ENCODE measurements at places on chromosomes 1 and 21.
A peak's percentile ranks its signal among the peaks of the same experiment; 100 is the strongest.

- DNase-seq, result no peak
Observed at GRCh38 chr1:184757406-184757805, 2.7 kb upstream of the EDEM3 start.

GRCh38 chr1:185062710-185063370, 17.5 kb downstream of the RNF2 start:
- no peak for DNase-seq

GRCh38 chr1:226912587-226913176, 27.4 kb upstream of the COQ8A start:
- DNase-seq, result peak; percentile 15

DNA sequence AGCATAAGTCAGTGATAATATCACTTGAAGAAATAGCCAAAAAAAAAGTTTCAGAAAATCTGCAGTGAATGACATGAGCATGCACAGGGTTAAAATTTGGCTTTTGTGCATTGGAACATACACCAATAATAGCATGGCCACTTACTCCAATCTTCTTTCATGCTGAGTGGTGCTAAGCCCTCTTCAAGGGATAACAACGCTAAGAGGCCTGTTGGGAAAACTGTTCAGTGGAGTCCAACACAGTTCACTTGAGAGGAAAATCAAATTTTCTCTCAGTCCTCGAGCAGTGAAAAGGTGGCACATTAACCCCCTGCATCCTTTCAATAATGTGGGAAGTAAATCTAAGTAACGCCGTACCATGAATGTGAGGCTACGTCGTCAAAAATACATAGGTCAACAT, 264.7 kb downstream of the SPATA17 start:
- DNase-seq, result no peak

DNA sequence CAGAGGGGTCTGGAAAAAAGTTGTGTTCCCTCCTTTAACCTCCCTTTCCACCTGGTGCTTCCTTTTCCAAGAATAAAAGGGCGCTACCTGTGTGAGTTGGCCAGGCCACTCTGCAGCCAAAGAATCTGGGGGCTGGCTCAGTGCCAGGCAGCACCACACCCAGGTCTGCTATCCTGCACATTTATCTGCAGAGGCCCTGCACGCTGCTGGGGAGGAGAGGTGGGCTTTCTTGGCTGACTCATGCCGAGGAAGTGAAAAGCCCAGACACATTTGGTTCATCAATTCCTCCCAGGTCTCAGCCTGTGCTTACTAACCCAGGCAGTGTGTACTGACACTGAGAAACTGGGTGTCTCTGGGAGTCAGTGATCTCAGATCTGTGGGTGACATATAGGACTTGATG, 79.8 kb upstream of the F3 start:
- DNase-seq, result no peak

GRCh38 chr1:207030522-207031009, 2.0 kb downstream of the C1orf116 start:
- DNase-seq, result no peak

- no peak for DNase-seq
Observed at GRCh38 chr1:26278303-26278702, 1.6 kb upstream of the SH3BGRL3 start.

GRCh38 chr1:179969962-179970361, 15.4 kb downstream of the CEP350 start:
- no peak for DNase-seq

GRCh38 chr1:63408331-63408730, 40.9 kb downstream of the ALG6 start:
- no peak for DNase-seq

GRCh38 chr1:25564777-25565574, 21.6 kb downstream of the LDLRAP1 start:
- DNase-seq, result no peak

DNA sequence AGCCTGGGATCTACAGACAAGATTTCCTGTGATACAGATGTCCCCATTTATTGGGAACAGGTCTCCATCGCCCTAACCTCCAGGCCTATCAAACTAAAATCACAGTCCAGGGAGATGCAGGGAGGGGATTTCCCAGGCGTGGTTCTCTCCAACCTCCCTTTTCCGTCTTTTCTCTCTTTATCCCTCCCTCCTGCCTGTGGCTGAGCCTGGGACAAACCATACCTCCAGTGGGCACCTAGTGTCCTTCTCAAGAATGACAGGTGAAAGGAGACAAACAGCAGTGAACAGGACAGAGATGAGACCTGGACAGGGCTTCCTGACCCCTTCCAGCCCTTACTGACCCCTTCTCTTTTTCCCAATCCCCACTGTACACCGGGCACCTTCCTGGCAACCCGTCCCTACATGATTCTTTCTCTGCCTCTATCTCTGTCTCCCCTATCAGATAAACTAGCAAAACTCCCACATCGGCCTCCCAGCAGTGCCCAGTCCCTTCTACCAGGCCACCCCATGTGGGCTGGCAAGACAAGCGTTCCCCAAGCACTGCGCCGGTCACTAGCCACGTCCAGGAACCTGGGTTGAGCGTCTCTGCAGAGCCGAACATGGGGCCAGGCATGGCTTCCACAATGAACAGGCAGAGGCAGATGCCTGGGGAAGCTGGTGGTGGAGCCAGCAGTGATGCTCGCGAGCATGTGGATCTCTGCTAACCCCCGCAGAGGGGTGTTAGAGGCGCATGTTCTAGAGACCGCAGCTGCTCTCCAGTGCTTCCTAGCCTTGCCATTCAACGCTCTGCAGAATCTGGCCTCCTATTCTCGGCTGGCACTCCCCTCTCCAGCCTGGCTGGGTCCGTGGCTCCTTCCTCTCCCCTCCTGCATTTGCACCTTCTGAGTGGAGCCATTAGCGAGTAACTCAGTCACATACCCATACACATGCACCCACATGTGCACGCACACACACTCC, 54.7 kb downstream of the ELK4 start:
- DNase-seq, result no peak

GRCh38 chr1:9633493-9633892, 18.0 kb upstream of the PIK3CD start:
- no peak for DNase-seq

- no peak for DNase-seq
Observed at GRCh38 chr1:21794656-21795055, 11.7 kb upstream of the USP48 start.

DNA sequence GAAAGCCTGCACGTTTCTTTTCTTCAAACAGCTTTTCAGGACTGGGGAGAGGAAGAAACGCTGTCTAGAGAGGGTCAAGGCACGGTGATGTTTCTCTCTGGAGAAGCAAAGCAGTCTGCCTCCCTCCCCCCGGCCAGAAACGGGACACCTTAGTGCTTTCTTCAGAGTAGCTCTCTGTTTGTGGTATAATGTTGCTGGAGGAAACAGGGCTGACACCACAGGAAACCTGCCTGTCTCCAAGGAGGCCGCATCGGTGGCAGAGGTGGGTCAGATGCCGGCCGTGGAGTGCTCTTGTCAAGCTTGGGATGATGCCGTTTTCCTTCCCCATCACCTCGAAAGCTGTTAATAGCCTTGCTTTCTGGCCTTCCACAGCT, 139.4 kb downstream of the DHRS3 start:
- DNase-seq, result no peak

DNA sequence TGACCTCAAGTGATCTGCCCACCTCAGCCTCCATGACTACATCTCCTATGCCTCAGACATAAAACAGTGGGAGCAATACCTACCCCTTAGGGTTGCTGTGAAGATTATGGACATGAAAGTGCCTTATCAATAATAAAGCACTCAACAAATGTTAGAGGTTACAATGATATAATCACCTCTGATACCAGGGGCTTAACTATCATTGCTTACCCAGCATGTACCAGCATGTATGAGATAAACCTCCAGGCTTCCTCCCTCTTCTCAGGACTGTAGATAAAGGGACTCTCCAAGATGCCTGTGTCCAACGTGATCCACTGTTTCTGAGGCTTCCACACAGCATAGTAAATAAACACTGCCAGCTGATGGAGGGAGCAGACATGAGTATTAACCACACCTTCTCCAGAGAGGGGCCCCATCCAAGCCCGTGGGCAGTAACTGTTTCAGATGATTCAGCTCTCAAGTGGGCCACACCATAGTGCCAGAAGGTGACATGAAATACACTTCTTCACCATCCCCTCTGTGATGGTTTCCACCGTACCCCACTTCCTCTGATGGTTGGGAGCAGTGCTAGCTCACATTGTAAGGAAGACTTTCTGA, 26.2 kb downstream of the RHBDL2 start:
- DNase-seq, result no peak

DNA sequence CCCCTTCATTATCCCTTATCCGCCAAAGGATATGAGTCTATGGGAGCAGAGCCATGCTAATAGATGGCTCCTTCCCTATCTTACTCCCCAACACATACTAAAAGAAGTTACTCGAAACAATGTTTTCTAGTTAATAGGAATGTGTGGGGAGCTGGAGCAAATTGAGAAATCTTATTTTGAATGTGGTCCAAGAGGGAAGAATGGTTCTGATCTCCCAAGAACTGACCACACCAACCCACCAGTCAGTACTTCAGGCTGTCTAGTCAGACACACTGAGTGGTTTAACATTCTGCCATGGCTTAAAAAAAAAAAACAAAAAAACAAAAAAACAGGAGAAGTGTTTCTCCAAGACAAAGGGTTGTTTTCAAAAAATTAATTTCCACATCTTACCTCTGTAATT, 31.5 kb upstream of the DNASE2B start:
- no peak for DNase-seq

DNA sequence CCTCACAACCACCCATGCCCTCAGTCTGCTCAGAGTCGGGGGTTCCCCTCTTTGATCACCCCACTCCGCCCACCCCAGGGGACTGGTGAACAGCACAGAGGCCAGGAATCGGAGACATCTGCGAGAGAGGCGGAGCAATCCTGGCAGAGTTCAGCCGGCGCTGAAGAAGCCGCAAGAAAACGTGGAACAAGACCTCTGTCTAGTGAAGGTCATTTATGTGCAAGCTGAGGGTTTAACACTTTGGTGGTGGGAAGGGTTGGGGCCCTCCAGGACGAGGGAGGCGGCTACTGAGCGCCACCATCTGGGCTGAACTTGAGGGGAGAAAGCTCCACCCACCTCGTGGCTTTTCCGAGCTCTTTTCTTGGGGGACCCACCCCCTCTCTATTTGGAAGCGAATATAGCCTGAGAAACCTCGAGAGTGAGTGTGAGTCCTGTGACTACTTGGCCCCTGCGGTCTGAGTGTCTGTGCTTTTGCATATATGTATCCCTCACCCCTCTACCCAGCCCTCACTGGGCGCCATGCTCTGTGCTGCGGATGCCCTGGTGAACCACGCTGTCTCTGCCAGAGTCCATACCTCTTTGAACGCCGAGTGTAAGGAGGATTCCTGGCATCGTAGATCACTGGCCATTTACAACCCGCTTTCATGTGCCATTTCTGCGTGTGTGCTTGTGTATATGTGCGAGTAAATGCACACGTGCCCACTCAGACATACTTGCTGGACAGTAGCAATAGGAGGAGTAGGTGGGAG, 1.2 kb upstream of the EPHA10 start:
- peak; percentile 7 for DNase-seq

- DNase-seq, result no peak
Observed at GRCh38 chr1:225879521-225880221, 2.5 kb downstream of the TMEM63A start.

- no peak for DNase-seq
Observed at GRCh38 chr1:205407970-205408369, 13.9 kb downstream of the LEMD1 start.

DNA sequence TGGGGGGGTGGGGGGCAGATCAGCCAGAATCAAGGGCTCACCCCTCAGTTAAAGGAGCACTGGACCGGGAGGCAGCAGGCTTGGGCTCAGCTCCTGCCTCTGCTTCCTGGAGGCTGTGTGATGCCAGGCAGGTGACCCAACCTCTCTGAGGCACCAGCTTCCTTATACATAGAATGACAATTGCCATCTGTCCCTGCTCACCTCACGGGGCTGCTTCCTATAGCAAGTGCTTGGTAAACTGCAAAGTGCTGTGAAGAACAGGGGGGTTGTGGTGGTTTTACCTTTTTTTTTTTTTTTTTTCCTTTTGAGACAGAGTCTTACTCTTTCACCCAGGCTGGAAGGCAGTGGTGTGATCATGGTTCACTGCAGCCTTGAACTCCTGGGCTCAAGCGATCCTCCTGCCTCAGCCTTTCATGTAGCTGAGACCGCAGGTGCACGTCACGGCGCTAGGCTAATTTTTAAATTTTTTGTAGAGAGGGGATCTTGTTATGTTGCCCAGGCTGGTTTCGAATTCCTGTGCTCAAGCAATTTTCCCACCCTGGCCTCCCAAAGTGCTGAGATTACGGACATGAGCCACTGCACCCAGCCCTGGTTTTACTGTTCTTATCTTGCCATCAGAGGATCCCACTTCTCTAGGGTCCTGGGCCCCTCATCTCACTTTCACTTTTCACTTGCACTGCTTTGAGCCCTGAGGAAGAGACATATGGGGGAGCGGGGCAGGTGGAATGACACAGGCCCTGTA, 11.6 kb downstream of the KCNQ4 start:
- no peak for DNase-seq

- no peak for DNase-seq
Observed at GRCh38 chr1:156513185-156513584, 12.6 kb upstream of the MEF2D start.

GRCh38 chr1:187788718-187789117, 960.0 kb downstream of the PLA2G4A start:
- no peak for DNase-seq

- no peak for DNase-seq
Observed at GRCh38 chr1:171119648-171120047, 28.9 kb downstream of the FMO3 start.

DNA sequence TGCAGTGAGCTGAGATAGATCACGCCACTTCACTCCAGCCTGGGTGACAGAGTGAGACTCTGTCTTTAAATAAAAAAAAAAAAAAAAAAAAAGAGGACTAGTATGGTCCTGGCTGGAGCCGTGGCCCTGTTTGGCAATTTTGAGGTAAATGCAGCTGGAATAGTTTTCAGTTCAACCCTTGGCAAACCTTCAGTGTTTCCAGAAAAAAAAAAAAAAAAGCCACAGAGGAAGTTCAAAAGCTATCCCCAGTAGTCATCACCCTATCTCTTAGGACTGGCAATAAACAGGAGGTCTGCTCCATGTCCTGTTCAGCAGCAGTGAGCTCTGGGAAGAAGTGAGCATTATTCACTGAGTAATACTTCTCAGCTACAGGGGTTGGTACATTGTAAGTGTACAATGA, 56.8 kb upstream of the ERRFI1 start:
- DNase-seq, result no peak

DNA sequence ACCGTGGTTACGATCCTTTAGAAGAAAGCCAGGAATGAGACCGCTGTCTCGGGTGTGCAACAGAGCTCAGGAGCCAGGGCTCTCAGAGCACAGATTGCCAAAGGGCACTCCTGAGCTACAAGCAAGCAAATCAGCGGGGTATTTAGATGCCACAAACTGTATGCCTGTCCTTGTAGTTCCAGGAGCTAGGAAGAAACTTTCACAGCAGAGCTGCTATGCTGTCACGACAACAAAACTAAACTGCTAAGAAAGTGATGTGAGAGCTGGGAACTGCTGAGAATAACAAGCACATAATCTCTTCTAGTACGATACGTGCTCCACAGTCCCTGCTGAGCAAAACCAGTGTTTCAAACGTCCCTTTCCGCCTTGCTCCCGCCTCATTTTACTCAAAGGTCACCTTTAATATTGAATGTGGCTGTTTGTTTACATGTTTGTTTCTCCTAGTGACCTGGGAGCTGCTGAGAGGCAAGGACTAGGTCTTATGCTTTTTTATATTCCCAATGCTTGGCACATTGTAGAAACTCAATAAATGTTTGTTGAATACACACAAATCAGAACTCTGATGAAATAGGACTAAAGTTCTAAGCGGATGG, 14.7 kb downstream of the GREM2 start:
- DNase-seq, result no peak
